Natural killer cell treated with Interleukin-12 subunit alpha and Interleukin-12 subunit beta and Interleukin-15 and Interleukin-18, amount 100 ng/mL, for 72 hours (primary cell): ENCODE measurements at places on chromosomes 11 and 22. TPM values are rescaled to one million over a fixed set of nuclear protein-coding genes. Genes with fewer than 3 reads are reported as not detected.

The TBX1 gene
- total RNA-seq = 2.9 TPM

The NLRX1 gene
- total RNA-seq = 14.1 TPM

The OR8U1 gene
- total RNA-seq = not detected

- no peak for DNase-seq
These were observed 261.7 kb downstream of the BUD13 start for GRCh38 chr11:116510886-116511650.

- no peak for DNase-seq
These were observed 8.3 kb downstream of the AP2A2 start for GRCh38 chr11:933936-934335.
